Hindlimb muscle (tissue), 1 donor: ENCODE measurements at places on chromosomes 7 and 10. TPM values are rescaled to one million over a fixed set of nuclear protein-coding genes. Genes with fewer than 3 reads are reported as not detected.

DNA sequence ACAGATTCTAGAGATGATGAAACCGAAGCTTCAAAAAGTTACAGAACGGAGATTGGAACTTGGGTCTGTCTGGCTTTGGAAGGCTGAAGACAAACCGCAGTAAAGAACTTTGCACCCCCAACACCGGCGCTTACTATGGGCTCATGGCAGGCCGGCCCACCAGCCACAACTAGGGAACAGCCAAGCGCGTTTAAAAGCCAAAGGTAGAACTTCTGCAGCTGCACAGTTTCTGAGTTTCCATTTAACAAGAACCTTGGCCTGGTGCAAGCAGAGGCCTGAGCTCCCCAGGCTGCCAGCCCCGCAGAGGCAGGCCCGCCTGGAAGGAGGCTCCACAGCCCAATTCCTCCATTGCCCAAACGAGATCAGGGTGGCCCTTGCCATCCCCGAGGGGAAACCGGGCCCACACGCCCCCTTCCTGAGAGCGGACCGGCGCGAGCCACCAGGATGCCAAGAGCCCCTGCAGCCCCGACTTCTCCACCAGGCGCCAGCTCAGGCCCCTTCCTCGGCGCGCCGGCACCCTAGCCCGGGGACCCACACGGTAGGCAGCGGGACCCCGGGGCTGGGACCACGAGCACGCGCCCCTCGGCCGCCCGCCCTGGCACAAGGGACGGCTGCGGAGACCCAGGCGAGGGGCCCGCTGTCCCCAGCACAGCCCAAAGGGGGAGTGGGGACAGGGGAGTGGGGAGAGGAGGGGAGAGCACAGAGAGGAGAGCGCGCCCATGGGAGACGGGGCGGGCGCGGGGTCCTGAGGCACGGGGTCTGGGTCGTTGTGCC lies 566 bp downstream of the MAD1L1 start:
- no peak for DNase-seq

DNA sequence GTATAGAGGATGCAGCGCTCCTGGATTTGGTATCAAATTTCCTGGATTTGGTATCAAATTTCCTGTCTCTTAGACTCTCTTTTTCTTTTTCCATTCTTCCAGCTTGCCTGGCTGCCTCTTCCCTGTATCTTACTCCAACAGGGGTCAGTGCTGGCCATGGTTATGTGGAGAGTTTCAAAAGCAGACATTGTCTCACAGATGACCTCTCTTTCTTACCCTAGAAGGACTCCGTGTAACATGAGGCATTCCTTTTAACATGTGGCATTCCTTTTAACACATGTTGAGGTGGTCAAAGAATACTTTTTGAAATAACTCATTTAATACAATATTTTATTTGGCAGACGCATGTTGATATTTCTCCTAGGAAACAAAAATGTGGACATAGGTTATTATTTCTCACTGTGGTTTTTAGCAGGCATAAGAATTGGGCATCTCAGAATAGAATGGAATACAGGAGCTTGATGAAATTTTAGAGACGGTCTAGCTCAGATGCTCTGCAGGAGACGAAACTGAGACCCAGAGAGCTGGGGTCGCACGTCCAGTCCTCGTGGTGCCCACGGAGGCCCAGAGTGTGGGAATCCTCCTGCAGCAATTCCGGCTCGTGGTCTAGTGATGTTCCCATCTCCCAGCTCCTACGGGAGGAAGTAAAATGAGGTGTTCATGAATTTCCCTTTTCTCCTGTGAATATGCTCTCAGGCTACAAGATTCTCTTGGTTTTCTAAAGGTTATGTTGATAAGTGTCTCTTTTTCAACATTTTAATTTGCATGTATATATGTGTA lies 59.6 kb upstream of the PITRM1 start:
- DNase-seq, result no peak

GRCh38 chr10:28054228-28054860 lies 55.5 kb upstream of the ODAD2 start:
- no peak for DNase-seq

DNA sequence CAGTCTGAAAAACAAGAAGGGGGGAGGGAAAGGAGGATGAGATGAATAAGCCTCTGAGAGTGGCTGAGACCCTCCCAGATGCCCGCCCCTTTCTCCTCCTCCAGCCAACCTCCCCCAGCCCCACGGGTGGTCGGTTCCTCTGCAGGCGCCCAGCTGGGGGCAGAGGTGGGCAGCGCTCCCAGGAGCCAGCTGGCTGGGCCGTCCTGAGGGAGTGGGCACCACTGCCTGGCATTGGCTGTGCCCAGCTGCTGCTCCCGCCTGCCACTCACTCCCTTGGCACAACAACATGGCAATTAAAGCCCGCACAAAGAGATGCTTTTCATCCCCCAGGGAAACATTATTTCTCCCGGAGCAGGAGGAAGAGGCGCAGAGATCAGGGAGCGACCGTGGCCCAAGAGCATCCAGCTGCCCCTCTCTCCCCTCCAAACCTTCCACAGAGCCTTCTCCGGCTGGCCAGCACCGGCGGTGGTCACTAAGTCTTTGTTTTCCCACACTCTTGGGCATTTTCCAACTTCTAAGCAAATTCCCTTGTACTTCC lies 107.2 kb downstream of the SPDYE5 start:
- DNase-seq, result peak; percentile 36

DNA sequence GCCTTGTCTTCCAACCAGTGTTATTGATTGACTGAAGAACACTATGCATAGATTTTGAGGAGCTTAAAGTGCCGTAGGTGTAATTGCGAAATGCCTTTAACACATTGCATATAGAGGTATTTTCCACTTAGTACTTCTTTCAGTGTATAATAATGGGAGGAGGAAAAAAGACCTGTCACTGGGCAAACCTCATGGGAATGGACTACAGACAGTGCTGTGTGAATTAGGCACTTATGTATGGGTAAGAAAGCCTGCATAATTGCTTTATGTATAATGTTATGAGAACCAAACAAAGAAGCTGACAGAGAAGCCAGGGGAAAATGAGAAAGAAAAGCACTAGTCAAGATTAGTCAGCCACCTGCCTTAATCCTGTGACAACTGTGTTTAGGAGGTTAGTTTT lies 12.4 kb upstream of the SCRN1 start:
- no peak for DNase-seq

Gene VSIR
- polyA plus RNA-seq, result 50.4 TPM

DNA sequence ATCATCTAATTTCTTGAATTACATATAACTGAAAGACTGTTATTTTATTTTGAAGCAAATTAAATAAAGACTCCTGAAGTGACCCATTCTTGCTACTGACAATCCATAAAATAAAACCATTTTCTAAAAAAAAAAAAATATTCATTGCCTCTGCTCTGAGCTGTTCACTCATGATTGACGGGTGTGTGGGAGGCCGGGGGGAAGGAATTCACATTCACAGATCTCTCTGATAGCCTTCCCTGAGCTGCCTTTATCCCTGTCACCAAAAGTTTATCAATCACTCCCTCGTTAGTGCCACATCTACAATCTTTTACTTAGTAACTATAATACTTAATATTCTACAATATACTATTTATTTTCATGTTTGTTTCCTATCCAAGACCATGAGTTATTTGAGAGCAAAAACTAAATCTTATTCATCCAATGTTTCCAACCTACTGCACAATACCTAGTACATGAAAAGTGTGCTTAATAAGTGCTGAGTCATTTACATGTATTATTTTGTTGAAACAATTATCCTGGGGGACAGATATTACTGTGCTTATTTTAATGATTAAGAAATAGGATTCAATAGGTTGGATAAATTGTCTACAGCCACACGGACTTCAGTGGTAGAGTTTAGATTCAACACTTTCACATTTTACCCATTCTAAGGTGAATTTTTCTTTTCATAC lies 618.7 kb downstream of the PHTF2 start:
- DNase-seq, result no peak

Gene HELLS
- polyA plus RNA-seq, result 7.7 TPM

GRCh38 chr7:131649003-131649541 lies 92.6 kb upstream of the PODXL start:
- no peak for DNase-seq

Gene RRP12
- 24.2 TPM for polyA plus RNA-seq
